ENCODE measurements at places on chromosomes 16 and 17.

DNA sequence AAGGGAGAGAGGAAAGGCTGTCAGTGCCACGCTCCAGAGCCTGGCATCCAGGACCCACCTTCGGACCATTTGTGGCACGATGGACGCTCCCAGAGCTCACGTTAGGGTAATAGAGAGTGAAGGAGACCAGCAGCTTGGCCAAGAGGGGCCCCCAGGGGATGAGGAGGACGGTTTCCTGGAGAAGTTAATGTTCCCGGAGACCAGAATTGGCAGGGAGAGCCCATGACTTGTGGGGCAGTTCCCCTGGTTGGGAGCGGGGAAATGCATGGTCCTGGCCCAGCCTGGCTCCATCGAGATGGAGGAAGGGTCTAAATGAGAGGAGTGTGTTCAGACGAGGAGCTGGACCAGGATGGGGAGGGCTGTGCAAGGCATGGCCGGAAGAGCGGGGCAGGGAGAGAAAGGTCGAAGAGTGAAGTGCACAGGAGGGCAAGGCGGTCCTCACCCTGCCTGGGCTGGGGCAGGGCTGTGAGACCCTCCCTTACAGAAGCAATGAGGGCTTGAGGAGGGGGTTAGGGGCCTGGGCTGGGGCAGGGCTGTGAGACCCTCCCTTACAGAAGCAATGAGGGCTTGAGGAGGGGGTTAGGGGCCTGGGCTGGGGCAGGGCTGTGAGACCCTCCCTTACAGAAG, 2.9 kb upstream of the HIC1 start:
- DNase-seq: no peak

- no peak for DNase-seq
These were observed 3.9 kb upstream of the CPNE7 start for GRCh38 chr16:89571636-89572035.

DNA sequence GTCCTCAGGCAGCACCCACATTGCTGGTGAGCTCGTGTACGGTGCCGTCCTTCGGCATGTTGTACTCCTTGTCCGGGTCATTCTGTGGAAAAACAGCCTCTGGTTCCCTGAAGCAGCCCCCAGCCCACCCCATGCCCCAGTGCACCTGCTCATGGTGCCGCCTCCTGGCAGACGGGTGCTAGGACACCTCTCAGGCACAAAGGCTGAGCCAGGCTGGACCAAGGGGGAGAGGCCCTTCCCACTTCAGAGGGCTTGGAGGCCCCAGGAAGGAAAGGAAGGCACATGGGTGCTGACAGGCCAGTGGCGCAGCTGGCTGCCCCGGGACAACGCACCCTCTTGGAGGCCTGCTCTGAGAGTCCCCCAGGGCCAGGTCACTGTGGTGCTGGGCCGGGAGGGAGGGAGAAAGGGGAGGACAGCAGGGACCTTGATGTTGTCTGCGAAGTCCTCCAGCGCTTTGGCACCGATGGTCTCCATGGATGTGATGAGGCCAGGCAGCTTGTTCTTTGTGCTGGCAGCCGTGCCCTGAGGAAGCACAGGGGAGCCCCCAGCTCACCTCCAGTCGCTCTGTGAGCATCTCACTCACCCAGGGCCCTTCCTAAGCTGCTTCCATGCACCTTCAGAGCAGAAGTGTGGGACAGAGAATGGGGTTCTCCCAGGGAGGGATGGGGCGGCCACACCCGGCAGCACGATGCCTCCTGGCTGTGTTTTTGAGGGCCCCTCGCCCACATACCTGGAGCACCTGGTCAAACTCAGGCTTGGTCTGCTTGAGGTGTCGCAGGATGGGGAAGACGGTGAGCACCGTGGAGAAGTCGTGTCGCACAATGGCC, 9.3 kb downstream of the ZACN start:
- no peak for DNase-seq

DNA sequence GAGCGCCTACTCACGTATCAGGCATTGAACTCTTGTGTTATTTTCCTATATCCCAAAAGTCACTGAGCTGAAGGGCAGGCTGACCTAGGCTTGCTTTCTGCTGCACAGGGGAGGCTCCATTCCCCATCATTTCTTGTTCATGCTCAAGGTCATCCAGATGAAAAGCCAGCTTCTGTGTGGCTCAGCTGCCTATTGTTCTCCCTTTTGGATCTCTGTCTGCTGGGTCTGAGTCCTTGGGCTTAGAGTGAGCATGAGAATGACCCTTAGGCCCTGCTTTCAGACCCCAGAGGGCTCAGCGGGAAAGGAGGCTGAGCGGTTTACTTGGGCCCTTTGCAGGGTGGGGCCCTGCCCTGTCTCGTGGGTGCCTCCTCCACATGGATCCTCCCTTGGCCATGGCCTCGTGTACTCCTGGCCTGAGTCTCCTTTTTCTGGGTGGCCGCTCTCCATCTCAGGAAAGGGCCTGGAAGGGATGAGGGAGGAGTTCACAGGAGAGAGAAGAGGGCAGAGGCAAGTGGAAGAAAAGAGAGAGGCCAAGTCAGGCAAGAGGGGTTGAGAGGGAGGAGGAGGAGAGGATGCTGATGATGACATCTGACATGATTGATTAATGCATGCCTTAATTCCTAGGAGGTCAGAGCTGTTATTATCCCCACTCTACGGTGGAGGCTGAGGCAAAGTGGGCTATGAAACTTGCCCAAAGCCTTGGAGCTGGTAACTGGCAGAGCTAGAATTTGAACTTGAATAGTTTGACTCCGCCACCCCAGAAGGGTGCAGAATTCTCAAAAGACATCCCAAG, 19.8 kb upstream of the MAP3K14 start:
- no peak for DNase-seq

DNA sequence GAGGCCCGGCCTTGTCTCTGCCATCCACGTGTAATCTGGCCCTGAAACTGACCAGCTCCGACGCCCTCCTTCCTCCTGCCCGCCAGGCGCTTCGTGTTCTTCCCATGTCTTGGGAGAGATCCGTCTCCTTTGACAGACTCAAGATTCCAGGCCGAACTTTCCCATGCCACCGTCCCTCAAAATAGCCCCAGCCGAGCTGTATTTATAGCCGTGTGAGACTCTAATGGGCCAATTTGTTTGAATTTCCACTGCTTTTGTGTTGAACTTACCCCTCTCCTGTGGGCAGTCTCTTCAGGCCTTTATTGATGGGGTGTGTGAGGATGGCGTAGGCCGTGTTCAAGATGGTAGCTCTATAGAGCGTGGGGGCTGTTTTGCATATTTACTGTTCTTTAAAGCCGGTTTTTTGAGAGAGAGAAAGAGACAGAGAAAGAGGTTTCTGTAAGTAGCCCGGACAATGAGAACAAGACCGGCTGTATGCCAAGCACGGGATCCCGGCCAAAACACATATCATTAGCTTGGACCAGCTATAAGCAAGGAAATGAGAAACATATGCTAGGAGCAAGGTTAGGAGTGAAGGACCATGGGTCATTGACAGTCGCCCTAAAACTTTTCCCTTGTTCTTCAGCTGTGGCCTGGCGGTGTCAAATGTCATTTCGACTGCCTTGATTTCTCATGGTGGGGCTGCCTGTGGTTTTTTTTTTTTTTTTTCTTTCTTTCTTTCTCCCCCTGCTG, 124.5 kb upstream of the ZFHX3 start:
- DNase-seq: no peak

DNA sequence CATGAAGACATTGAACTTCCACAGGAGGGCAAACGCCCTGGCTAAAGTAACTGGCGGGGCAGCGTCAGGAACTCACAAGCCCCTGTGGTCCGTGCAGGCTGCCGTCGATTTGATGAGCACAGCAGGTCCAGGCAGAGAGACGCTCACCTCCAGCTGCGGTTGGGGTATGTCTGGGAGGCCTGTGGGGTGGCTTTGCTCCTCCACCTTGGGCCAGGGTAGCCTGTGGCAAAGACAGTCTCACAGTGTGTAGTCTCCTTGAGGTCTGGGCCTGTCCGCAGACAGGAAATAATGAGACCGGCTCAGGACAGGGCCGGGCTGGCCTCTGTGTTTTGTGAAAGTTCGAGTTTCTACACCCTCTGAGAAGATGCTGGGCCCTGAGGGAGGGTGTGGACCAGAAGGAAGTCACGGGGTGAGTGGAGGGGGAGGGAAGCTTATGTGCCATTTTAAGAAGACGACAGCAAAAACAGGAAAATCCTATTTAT, 103.3 kb downstream of the METRNL start:
- DNase-seq: peak; percentile 7

DNA sequence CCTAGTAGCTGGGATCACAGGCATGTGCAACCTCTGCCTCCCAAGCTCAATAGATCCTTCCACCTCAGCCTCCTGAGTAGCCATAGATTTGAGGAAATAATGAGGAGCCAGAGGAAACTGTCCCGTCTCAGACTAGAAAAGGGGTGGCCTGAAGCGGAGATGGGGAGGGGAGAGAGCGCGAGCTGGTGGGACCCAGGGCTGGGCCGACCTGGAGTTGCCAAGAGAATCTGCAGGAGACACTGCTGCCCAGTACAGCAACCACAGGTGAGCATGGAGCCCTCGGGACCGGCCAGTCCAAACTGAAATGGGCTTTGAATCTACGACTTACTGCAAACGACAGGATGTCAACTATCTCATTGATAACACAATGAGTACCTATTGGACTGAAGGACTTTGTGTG, 24.3 kb downstream of the CD300A start:
- DNase-seq: no peak

DNA sequence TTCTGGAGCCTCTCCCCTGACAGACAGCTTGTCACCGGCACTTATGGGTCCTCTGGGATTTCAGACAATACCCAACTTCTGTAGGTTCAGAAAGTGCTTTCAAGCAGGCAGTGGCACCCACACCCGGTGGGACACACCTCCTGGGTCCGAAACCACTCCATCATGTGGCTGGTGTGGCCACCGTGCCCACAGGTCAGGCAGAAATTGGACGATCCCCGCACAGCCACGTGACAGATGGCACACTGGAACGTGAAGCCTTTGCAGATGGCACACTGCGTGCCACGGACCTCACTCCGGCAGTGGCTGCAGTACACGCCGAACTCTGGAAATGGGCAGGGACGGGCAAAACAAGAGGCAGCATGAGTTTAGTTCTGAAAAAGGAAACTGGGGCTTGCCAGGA, 99.5 kb upstream of the FA2H start:
- DNase-seq: no peak

- no peak for DNase-seq
These were observed 326 bp downstream of the SRCIN1 start for GRCh38 chr17:38605411-38605840.

GRCh38 chr16:11004351-11004750, 60.0 kb downstream of the CLEC16A start:
- DNase-seq: no peak

- DNase-seq: no peak
These were observed 100.0 kb upstream of the CREBBP start for GRCh38 chr16:3980253-3981111.

- DNase-seq: no peak
These were observed 14.4 kb downstream of the KIF2B start for GRCh38 chr17:53837131-53837530.

DNA sequence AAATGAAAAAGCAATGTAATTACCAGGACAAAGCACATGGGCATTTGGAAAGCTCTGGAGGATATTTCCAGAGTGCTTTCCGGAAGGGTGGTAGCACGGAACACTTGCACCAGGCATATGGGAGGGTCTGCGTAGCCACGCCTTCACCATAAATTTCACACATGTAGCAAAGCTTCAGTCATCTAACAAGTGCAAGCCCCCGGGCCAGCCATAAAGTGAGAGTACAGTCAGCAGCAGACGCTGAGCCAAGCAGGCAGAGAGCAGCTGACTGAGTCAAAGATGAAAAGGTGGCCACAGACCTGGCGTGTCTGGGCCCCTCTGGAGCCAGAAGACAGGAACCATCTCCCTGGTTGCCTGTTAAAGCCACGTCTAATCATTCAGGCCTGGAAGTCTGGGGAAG, 130.6 kb downstream of the SEC14L1 start:
- DNase-seq: no peak

- no peak for DNase-seq
These were observed 187.4 kb upstream of the IRX6 start for GRCh38 chr16:55136356-55137150.

- no peak for DNase-seq
These were observed 11.1 kb downstream of the G6PC3 start for GRCh38 chr17:44081681-44082080.

- no peak for DNase-seq
These were observed 56.2 kb downstream of the PGS1 start for GRCh38 chr17:78434455-78435329.

DNA sequence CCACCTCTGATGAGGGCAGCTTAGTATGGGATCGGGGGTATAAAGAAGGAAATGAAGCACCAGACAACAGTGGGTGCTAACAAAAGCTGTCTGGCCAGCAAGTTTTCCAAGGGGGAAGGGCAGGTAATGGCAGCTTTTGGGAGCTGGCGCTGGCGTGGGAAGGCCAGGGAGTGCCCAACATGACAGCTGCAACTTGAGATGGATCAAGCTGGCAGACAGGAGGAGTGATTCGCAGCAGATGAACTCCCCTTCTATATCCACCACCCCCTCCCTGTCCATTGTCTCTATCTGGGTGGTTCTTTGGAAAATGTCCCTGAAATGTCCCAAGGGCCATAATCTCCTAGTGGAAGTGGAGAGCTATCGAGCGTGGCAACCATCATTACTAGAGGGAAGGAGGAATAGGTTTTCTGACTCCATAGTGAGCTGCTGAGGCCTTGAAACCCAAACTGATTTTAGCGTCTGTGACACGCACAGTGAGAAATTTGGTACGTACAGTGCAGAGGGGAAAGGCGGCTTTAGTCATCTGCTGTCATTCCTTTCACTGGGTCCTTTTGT, 4.8 kb upstream of the INPP5K start:
- no peak for DNase-seq

- DNase-seq: no peak
These were observed 4.1 kb downstream of the PRCD start for GRCh38 chr17:76543826-76544545.

DNA sequence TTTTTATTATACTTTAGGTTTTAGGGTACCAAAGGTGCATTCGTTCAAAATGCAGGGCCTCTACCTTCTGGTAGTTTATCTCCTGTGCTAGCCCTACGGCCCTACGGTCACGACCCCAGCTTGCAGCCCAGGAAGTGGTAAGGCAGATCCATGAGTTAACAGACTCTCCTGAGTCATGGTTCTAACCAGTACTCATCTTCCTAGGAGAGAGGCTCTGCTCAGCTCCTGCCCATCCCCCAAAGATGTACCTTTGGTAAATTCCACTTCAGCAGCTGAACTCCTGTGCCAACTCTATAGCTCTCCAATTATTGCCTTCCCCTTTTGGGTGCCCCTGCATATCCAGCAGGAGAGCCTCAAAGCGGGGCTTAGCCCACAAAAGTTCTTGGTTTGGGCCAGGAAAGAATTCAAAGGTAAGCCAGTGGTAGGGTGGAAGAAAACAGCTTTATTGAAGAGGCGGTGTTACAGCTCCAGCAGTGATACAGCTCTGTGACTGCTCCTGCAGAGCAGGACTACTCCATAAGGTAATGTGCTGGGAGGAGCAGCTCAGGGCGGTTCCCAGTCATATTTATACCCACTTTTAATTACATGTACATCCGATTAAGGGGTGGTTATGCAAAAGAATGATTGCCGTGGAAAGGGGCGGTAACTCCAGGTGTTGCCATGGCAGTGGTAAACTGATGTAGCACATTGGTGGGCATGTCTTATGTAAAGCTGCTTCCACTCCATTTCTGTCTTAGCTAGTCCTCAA, 241.4 kb downstream of the PMP22 start:
- DNase-seq: no peak

GRCh38 chr16:48535369-48535787, 74.6 kb downstream of the N4BP1 start:
- no peak for DNase-seq

GRCh38 chr17:39450051-39450450, 1.0 kb downstream of the MED1 start:
- no peak for DNase-seq

- DNase-seq: no peak
These were observed 75.8 kb downstream of the WNT3 start for GRCh38 chr17:46742565-46743270.

All from activated CD4-positive, alpha-beta T cell treated with anti-CD3 and anti-CD28 coated beads for 1 hour (primary cell).